Lower lobe of right lung (tissue), 2 donors: ENCODE measurements at places on chromosomes 2 and 18. TPM values are rescaled to one million over a fixed set of nuclear protein-coding genes. Genes with fewer than 3 reads are reported as not detected.
A peak's percentile ranks its signal among the peaks of the same experiment; 100 is the strongest.

Gene BOLL
- total RNA-seq, result not detected

Gene COLEC12
- 79.2 TPM for total RNA-seq

Gene PTPRM
- total RNA-seq, result 85.2 TPM

Gene SNORC
- total RNA-seq, result 0.53 TPM

DNA sequence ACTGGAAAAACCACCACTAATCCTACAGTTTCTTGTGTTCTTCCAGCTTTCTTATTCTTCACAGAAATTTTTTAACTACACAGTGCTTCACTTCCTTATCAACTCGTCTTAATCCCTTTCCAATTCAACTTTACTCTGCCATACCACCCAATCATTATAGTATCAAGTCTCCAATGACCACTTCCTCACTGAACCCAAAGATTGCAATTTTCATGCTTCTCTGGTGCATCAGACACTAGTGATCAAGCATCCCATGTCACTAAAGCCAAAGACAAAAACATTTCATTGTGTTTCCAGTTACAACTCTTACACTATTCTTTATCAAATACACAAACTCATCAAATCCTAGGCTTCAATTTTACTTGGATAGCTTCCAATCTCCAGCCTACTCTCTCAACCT, 9.5 kb downstream of the CHAC2 start:
- peaks cover 15% of the 10 kb centered on the region for H3K36me3 ChIP-seq
- H3K27ac ChIP-seq, result no peak overlapping the region
- no peak overlapping the region for H3K4me3 ChIP-seq
- H3K4me1 ChIP-seq, result peaks cover 7% of the 10 kb centered on the region
- no peaks in the 10 kb centered on the region for H3K27me3 ChIP-seq

DNA sequence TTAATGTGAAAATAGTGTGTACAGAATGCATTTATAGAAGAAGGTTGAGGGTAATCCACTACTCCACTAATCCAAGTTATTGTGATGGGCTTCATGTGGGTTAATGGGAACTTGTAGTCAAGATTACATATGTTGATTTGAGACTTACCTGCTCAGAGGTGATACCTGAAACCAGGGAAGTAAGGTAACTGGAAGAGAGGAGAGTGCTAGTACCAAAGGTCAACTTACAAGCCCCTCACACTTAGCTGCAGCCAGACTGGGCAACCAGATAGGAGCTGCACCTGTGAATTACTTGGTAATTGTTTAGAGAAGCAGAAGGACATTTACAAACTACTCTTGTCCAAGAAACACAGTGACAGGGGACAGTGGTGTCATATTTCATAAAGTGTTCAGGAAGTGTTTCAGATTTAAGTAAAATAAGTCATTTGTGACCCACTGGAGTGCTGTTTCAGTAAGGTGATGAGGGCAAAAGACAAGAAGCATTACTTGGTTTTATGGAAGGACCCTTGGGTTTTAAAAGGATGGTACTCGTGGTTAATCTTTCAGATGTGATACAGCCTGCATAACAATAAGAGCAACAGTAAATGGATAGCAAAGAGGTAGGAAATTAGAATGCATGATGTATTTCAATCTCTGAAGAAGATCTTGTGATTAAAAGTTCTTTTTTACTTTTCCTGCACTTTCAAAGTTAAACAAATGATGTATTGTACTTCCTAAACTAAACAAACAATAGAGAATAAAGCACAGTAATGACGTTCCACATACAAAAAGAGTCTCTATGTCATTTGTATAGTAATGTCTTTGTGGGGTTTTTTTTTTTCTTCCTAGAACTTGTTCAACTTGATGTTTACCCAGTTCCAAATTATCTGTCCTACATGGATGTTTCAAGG, 189.3 kb downstream of the PHLPP1 start:
- H3K36me3 ChIP-seq, result peaks cover 18% of the 10 kb centered on the region
- DNase-seq, result no peak
- no peak overlapping the region for H3K4me3 ChIP-seq
- H3K4me1 ChIP-seq, result no peaks in the 10 kb centered on the region

DNA sequence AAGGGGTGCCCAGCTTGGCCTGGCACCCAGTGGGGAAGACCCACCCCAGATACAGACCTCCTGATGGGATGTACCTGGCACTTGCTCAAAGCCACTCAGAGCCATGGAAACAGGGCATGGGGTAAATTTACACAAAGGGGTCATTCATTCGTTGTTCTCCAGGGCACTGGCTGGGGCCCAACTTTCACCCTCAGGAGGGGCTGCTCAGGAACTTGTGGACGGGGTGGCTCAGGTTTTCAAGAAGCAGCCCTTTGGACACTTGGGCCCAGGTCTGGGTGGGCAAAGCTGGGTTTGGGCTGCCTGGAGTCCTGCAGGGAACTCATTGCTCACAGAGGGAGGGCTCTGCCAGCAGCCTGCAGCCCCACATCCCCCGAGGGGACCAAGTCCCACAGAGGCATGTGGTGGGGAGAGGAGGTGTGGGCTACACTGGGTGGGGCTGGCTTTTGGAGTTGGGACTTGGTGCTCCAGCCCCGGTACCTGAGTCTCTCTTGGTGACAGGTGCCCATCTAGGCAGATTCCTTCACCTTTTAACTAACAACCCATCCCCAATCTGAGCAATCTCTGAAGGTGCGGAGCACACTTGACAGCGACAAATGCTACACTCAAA, 172.3 kb downstream of the CELF4 start:
- no peak overlapping the region for H3K4me3 ChIP-seq
- no peak overlapping the region for H3K27ac ChIP-seq
- no peaks in the 10 kb centered on the region for H3K36me3 ChIP-seq

GRCh38 chr18:47390410-47391024, 139.1 kb upstream of the SKOR2 start:
- no peaks in the 10 kb centered on the region for H3K4me1 ChIP-seq
- no peaks in the 10 kb centered on the region for H3K36me3 ChIP-seq
- no peak overlapping the region for H3K27ac ChIP-seq
- H3K4me3 ChIP-seq, result no peak overlapping the region
- no peaks in the 10 kb centered on the region for H3K27me3 ChIP-seq
- no peak for DNase-seq

- no peaks in the 10 kb centered on the region for H3K4me1 ChIP-seq
- DNase-seq, result no peak
- H3K27me3 ChIP-seq, result no peaks in the 10 kb centered on the region
- H3K27ac ChIP-seq, result no peak overlapping the region
- no peak overlapping the region for H3K4me3 ChIP-seq
These were observed 27.3 kb downstream of the PLA2R1 start for GRCh38 chr2:160035125-160035524.

DNA sequence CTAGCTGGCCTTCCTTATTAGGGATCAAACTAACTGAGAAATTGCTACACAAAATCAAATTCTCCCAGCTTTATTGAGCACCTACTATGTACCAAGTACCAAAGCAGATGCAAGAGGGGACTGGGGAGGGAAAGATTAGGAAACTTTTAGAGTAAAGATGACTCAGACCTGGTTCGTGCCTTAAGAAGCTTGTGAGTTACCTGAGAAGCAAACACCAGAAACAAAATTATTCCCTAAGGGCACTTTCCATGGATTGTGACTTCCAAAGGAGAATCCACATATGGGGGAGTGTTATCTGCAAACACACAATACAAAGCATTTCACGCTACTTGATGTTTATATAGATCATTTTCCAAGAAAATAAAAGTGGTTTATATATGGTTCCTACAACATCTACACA, 326.9 kb upstream of the HNRNPA3 start:
- H3K4me3 ChIP-seq, result no peak overlapping the region
- DNase-seq, result no peak
- no peak overlapping the region for H3K27ac ChIP-seq
- H3K27me3 ChIP-seq, result no peaks in the 10 kb centered on the region
- H3K4me1 ChIP-seq, result no peaks in the 10 kb centered on the region

- no peaks in the 10 kb centered on the region for H3K27me3 ChIP-seq
- no peak for DNase-seq
- H3K4me3 ChIP-seq, result no peak overlapping the region
- H3K27ac ChIP-seq, result no peak overlapping the region
These were observed 216.7 kb downstream of the TMX3 start for GRCh38 chr18:68498185-68498584.

DNA sequence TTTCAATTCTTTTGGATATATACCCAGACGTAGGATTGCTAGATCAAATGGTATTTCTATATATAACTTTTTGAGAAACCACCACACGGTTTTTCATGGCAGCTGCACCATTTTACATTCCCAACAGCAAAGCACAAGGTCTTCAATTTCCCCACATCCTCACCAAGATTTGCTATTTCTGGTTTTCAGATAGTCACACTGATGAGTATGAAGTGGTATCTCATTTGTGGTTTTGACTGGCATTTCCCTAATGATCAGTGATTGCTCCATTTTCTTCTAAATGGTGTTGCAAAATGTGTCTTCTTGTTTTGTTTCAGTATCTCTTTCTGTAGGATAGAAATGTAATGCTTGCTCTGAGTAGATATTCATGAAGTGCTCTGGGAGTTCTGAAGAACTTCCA, 52.0 kb downstream of the ANKRD44 start:
- peak overlapping the region; percentile 13 for H3K27ac ChIP-seq
- no peaks in the 10 kb centered on the region for H3K36me3 ChIP-seq
- peaks cover 72% of the 10 kb centered on the region for H3K4me1 ChIP-seq
- H3K27me3 ChIP-seq, result no peaks in the 10 kb centered on the region
- DNase-seq, result no peak
- H3K4me3 ChIP-seq, result no peak overlapping the region
